ENCODE measurements at places on chromosomes 7 and 10.

DNA sequence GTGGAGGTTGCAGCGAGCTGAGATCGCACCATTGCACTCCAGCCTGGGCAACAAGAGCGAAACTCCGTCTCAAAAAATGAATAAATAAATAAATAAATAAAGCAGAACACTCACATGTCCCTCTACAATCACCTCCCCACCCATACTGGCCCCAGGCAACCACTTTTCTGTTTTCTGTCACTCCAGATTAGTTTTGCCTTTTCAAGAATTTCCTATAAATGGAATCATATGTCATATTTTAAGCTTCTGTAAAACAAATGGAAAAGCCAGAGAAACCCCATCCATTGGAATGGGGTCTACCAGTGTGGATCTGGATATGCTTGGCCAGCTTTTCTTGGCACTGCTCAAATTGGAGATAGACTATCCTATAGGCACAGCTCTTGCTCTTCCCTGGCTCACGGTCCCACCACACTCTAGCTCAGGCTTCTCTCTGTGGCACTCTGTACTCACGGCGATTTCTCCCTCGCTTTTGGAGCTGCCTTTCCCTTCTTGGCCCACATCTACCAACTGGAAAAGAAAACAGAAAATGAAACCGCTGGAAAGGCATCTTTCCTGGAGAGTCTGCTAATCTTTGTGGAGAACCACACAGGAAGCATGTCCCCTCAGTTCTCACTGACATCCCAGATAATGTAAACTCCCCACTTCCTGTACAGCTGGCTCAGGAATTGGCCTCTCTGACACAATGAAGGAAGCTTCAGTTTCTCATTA lies 210.1 kb downstream of the JCAD start:
- no peak for DNase-seq

DNA sequence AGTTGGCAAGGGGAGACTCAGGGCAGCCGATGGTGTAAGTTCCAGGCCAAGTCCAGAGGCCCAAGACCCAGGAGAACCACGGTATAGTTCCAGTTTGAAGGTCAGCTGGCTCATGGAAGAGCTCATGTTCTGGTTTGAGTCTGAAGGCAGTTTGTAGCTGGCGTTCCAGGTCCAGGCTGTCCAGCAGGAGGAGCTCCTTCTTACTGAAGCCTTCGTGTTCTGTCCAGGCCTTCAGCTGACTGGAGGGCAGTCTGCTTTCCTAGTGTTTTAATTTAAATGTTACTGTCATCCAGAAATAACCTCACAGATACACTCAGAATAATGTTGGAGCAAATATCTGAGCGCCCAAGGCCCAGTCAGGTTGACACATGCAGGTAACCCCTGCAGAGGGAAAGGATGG lies 4.2 kb downstream of the SUN1 start:
- no peak for DNase-seq

- no peak for DNase-seq
These were observed 1016.4 kb upstream of the SORCS1 start for GRCh38 chr10:108180878-108181277.

DNA sequence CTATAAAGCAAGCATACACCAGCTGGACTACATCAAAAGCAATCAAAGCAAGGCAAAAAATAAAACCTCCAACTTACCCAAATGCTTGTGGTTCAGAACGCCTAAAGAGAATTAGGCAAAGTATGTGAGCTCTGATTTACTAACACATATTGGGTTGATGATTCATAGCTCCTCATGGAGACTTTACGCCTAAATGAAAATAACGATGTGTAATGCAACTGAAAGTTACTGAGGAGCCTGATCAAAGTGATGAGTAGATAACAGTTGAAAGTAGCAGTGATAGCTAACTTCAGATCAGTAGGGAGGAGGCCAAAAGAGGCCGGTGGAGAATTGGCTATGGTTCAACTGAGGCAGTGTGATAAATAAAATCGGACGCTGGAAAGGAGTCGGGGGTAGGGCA lies 85.0 kb downstream of the MPP7 start:
- no peak for DNase-seq

- DNase-seq, result no peak
These were observed 20.6 kb downstream of the PDE1C start for GRCh38 chr7:32049599-32049998.

DNA sequence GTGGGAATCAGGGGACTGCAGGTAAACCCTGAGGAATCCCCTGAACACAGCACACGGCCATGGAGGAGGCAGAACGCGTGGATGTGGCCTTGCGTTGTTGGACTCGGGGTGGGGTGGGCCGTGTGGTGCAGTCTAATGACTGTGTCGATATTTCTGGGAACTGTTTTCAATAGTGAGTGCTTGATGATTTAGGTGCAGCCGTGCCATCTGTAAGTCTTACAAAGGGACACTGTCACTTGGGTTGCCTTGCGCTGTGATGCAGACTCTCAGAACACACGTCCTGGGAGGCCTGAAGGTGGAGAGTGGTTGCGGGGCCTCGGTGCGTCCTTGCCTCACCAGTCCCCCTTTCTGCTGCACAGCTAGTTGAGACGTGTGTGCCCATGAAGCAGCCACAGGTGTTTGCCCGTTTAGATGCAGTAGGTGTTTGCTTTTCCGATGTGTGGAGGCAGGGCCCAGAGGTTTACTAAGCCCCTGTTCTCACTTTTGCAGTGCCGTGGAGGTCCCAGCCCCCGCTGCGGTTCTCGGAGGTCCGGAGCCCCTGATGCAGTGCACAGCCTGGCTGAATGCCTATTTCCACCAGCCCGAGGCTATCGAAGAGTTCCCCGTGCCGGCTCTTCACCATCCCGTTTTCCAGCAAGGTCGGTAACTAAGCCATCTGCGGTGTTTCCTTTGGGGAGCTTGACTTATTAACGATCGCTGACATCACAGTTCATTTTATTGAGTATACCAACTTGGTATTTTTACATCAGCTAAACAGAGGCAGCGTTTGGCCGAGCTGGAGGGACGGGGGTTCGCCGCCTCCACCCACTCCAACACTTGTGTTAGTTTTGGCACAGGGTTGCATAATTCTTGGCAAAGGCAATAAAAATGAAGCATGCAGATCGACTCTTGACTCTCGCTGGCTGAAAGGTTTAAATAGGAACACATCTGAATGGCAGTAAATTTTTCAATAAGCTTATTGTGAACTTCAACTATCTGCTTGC lies 240.7 kb downstream of the MGMT start:
- no peak for DNase-seq

GRCh38 chr7:111855842-111856227 lies 293.5 kb upstream of the IMMP2L start:
- DNase-seq, result no peak

DNA sequence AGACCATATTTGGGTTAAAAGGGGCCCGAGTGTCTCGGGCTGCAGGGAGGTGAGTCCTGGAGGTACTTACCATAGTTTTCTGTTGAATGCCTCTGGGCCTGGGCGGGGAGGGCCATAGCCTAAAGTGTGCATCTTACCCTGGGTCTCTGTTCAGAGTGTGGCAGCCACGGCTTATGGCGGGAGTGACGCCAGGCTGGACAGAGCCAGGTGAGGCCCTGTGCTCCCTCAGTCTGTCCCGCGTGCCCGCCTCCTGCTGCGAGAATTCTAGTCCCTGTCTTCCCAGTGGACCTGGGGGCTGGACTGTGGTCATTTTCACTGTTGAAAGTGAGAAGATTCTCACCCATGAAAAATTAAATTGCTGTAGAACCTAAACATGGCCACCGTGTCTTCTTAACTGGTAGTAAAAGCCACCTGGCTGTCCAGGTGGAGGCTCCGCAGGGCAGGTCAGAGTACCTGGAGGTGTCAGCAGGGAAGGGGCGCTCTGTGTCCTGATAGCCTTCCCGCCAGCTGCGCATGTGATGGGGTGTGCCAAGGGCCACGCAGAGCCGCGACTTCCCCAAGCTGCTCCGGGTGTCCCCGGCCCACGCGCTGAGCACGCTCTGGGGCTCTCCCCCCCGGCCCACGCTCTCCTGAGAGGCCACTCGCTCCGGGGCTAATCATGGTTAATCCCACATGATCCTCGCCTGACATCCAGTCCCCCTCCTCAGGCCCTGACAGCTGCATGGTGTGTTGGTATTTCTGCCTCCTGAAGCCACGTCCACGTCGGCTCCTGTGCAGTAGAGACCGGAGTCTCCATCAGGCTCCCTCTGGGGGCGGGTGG lies 20.3 kb downstream of the INPP5A start:
- no peak for DNase-seq

DNA sequence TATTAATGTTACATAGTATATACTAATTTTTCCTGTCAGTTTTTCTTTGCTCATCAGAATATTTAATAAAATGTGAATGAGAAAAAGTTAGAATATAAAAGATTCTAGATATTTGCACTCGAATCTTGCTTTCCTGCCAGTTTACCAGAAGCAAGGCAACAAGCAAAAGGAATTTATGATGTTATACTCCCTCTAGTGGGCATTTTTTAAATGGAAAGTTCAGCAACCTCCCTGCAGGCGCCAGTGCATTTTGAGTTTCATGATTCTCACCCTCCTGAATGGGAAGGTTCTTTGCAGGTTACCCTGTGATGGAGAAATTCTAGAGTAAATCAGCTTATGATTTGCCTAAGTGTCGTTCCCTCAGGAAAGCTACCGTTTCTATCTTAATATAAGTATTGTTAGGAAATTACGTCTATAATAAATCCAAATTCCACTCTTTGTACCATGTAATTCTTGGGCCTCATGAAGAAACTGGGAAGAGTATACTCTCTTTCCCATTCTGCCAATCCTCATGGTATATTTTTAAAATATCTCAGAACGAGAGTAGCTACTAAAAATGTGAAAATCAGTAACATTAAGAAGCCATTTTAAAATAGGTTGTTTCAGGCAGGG lies 350.0 kb downstream of the CRPPA start:
- no peak for DNase-seq

DNA sequence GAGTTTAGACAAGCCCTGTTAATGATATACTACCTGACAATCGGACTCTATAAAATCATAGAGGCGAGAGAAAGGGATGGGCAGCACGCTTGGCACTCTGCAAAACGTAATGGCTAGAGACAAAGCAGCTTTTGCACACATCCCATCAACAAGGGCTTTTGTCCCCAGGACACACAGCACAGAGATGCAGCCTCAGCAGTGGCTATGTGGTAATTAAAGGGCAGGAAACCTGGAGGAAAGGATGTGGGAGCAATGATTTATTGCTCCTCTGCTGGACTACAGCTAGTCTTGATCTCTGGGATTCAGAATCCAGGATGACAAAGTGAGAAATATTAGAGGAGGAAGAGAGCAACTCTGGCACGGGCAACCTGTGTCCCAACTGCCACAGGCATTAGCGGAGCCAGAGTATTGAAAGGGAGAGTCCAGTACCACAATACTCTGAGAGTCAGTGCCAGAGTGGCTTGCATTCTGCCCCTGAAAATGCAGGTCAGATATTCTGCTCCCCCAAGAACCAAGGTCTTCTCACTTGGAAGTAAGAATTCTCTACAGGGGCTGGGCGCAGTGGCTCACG lies 96.5 kb downstream of the ARMH3 start:
- no peak for DNase-seq

DNA sequence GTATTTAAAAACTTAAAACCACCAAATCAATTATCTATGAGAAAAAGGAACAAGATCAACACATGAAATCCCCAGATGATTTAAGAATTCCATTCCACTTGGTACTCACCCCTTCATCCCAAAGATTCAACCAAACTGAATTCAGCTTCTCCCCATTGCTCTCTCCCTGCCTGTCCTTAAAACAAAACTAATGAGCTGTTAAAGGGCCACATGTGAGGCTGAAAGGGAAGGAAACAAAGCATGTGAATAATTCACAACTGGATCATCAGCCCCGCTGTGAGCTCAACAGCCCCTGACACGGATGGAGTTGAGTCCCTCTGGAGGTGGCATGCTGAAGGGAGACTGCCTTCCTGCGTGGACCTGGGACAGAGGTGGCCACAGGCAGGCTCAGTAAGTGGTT lies 32.9 kb downstream of the VOPP1 start:
- DNase-seq, result no peak

GRCh38 chr7:158957510-158957906 lies 101.2 kb downstream of the DYNC2I1 start:
- no peak for DNase-seq

- no peak for DNase-seq
These were observed 140.3 kb upstream of the ODAD2 start for GRCh38 chr10:28139138-28139537.

DNA sequence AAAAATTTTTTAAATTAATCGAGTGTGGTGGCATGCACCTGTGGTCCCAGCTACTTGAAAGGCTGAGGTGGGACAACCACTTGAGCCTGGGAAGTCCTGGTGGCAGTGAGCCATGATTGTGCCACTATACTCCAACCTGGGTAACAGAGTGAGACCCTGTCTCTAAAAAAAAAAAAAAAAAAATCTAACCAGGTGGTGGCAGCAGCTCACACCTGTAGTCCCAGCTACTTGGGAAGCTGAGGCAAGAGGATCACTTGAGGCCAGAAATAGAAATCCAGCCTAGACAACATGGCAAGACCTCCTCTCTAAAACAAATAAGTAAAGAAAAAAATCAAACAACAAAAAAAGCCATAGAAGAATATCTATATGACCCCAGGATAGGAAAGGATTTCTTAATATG lies 3.6 kb upstream of the MYOF start:
- no peak for DNase-seq

GRCh38 chr7:40551685-40552576 lies 417.1 kb downstream of the SUGCT start:
- DNase-seq, result no peak

DNA sequence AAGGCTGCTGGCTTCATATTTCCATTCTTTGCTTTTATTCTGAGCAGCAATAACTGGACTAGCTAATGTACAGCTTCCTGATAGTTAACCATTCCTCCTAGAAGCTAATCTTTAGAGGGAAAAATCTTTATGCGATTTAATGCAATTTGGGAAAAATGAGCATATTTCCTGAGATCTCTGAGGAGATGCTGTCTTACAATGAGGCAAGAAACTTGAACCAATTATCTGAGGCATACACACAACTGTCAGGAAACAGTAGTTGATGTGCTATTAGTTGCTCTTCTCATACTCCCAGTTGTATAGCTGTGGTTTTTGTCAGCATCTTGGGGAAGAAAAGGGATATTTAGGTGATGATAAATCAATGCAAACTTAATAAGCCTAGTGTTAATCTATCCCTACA lies 265.9 kb downstream of the NEBL start:
- no peak for DNase-seq

DNA sequence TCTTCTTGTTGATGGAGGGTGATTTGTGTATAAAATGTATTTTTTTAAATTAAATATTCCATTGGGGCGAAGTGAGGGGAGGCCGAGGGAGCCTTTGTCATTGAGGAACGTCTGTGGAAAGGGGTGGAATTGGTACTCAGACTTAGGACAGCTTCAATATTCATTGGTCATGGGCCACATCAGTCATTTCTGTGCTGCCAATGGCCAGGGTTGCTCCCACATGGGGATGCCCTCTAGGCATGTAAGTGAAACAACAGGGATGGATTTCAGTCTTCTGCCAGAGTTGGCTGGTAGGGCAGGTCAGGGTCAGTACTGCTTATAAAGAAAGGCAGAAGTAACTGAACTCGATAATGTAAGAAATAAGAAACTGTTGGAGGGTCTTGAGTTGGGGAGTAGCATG lies 47.2 kb downstream of the NEURL1 start:
- DNase-seq, result no peak

GRCh38 chr10:127175357-127176110 lies 20.9 kb downstream of the INSYN2A start:
- DNase-seq, result no peak

Data from progenitor cell of endocrine pancreas (in vitro differentiated cells).